Peyer's patch (tissue), 4 donors: ENCODE measurements at places on chromosomes 5 and 9. TPM values are rescaled to one million over a fixed set of nuclear protein-coding genes. Genes with fewer than 3 reads are reported as not detected.

Gene CLTA
- 150 TPM for total RNA-seq

Gene HIGD2A
- 168 TPM for total RNA-seq

Gene CARD6
- 20.6 TPM for total RNA-seq

Gene TMEFF1
- not detected for total RNA-seq

Gene KIF4B
- not detected for total RNA-seq

Gene LHX6
- 0.53 TPM for total RNA-seq

Gene ANXA2R
- total RNA-seq = 5.1 TPM

Gene OTP
- total RNA-seq = not detected

Gene LRSAM1
- 59.4 TPM for total RNA-seq

Gene TMEM252
- not detected for total RNA-seq

Gene MCC
- total RNA-seq = 1.2 TPM

Gene GABRA1
- not detected for total RNA-seq

Gene FABP6
- 1,180 TPM for total RNA-seq

Gene FXN
- total RNA-seq = 4.2 TPM

Gene PTPRD
- total RNA-seq = 125 TPM

Gene HNRNPK
- 341 TPM for total RNA-seq

Gene PDCD1LG2
- total RNA-seq = not detected

Gene TMEM232
- 5.5 TPM for total RNA-seq

Gene CDC26
- 13.6 TPM for total RNA-seq

Gene PCDHB15
- total RNA-seq = not detected

Gene PTRH1
- 7.9 TPM for total RNA-seq

Gene CDH9
- not detected for total RNA-seq

Gene SLC6A7
- 41.6 TPM for total RNA-seq

Gene INSYN2B
- total RNA-seq = 2.5 TPM

Gene PCDHB6
- total RNA-seq = not detected

Gene FOXD4L4
- total RNA-seq = 0.88 TPM

Gene NEURL1B
- total RNA-seq = 38.8 TPM

Gene FBLL1
- 1.9 TPM for total RNA-seq

Gene SLC23A1
- total RNA-seq = 166 TPM

Gene PLAC8L1
- not detected for total RNA-seq

Gene CCDC171
- 8.3 TPM for total RNA-seq

Gene IFNB1
- total RNA-seq = not detected

Gene AK1
- 22.3 TPM for total RNA-seq

Gene PDE4D
- total RNA-seq = 49.1 TPM

Gene SLC1A1
- total RNA-seq = 357 TPM

Gene TMEM203
- 33.5 TPM for total RNA-seq
